ENCODE measurements at places on chromosomes 11 and 22.

DNA sequence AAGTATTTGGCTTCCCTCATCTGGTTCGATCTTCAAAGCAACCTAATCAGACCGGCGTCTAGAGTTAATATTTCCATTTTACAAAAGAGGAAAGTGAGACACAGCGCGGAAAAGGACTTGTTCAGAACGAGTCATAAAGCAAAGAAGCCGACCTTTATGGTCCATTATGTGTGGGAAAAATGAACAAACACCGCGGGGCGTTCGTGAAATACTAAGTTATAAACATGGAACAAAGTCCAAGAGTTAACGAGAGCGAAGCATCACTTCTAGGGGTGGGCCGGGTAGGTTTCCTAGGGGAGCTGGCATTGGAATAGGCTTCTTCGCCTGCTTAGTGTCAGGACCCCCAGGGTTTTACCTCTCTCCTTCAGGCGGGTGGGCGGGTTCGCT, 575 bp downstream of the DUSP18 start:
- DNase-seq = no peak

GRCh38 chr11:130580372-130580771, 131.9 kb downstream of the ADAMTS15 start:
- peak; percentile 59 for DNase-seq

DNA sequence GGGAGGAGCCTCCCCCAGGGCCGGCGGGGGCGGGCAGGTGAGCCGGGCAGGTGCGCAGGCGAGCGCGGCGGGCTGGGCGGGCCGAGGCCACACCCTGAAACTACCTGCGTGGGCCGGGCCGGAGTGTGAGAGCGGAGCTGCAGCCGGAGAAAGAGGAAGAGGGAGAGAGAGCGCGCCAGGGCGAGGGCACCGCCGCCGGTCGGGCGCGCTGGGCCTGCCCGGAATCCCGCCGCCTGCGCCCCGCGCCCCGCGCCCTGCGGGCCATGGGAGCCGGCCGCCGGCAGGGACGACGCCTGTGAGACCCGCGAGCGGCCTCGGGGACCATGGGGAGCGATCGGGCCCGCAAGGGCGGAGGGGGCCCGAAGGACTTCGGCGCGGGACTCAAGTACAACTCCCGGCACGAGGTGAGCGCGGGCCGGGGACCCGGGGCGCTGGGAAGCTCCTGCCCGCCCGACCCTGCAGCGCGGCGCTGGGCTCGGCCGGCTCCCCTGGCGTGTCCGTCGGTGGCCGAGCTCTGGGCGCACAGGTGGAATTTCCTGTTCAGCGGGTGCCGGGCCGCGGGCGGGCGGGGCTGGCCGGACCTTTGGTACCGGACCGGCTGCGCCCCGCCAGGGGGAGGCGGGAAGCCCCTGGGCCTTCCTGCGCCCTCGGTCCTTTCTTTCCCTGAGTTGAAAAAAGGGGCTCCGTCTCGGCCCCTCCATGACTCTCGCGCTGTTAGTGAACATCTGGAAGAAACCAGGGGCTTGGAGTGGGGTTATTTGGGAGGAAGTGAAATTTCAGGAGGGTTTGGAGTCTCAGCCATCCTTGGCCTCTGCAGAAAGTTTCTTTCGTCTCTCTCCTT, at the start of gene ST14:
Gene ST14 (plus strand): TSS at position 126 of the 841 bp plus-strand sequence. CDS start 198 bp downstream, at position 324.
- peak; percentile 73 for DNase-seq

DNA sequence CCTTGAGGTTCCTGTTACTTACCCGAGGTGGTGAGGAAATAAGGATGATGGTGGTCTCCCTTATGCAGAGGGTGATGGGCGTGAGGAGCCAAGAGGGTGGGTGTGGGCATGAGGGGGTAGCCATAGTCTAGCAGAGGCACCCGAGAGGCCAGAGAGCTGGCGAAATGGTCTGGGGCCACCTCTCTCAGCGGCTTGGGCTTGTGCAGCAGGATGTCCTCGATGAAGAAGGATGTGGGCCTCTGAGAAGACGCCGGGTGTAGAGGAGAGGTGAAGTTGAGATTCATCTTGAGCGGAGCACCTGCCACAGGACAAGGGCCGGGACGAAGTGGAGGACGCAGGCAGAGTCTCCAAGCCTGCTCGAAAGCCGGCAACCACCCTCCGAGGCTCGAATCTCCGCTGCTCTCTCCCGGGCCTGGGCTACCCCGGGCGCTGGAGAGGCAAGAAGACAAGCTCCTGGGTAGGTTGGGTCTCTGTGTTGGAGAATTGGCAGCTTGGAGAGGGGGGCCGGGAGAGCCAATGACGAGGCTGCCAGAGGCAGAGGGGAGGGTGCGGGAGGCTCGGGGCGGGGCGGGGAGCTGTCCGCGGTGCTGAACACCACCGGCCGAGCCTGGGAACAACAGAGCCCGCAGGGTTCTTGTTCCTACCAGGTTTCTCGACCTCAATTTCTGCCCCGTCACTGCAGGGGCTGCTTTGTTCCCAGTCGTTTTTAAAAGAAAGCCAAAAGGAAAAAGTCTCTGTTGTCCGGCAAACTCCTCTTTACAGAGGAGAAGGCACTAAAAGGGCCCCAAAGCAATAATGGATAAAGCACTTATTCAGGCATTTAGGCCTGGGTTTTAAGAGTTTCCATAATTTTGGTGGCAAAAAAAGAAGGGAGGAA, at the start of gene BSX:
Gene BSX (minus strand): TSS at position 447 of the 877 bp plus-strand sequence. CDS start 163 bp downstream, at position 284.
- no peak for DNase-seq

- DNase-seq = no peak
Measured at GRCh38 chr11:134596404-134596803, 184.4 kb upstream of the B3GAT1 start.

DNA sequence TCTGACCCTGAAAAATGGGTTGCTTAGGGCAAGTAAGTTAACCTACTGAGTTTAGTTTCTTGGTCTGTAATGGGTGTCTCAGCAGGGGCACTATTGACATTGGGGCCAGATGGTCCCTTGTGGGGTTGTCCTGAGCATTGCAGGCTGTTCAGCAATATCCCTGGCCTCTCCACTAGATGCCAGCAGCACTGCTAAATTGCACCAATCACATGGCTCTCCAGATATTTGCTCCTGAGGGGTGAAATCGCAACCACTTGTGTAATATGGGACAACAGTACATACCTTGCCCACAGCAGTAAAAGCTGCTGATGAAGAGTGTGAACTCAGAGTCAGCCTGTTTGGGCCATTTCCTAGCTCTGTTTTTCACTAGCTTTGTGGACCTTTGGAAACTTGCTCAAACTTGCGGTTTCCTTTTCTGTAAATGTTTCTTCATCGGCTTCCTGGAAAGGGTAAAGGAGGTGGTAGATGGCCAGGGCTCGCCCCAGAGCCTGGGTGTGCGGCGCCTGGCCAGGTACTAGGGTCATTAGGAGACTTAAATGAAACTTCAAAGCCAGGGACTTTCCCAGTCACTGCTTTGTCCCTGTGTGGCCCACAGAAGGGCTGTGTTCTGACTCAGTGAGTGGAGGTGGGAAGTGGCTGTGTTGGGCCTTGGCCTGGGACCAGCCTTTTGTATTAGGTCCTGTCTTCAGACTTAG, 13.0 kb downstream of the NCF4 start:
- DNase-seq = peak; percentile 18

DNA sequence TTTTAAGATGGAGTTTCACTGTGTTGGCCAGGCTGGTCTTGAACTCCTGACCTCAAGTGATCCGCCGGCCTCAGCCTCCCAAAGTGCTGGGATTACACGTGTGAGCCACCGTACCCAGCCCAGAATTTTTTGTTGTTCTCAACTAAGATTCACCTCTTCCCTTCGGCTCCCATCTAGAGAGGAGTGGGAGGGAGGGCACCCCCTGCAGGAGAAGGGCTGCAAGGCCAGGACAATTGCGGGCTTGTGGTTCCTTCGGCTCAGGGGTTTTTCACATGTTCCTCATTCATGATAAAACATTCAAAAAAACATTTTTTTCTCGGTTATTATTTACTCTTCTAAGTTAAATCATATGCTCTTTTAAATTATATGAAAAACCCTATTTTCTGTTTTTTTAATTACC, 201.1 kb upstream of the LRRC4C start:
- peak; percentile 10 for DNase-seq

DNA sequence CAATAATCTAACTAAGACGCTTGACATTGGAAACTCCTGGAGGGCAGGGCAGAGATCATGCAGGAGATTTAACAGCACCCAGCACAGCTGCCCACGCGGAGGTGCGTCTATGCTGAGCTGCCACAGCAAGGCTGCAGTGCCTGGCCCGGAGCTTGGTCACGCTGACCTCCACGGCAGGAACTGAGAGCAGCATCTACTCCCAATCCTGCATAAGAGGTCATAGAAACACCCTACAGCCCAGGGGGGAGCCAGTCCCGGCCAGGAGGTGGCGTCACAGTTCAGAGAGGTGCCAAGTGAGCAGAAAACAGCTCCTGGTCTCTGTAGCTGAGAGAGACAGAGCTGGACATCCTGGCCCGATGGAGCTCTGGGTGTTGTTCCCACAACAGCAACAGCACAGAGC, 121.1 kb upstream of the TMEM45B start:
- no peak for DNase-seq

DNA sequence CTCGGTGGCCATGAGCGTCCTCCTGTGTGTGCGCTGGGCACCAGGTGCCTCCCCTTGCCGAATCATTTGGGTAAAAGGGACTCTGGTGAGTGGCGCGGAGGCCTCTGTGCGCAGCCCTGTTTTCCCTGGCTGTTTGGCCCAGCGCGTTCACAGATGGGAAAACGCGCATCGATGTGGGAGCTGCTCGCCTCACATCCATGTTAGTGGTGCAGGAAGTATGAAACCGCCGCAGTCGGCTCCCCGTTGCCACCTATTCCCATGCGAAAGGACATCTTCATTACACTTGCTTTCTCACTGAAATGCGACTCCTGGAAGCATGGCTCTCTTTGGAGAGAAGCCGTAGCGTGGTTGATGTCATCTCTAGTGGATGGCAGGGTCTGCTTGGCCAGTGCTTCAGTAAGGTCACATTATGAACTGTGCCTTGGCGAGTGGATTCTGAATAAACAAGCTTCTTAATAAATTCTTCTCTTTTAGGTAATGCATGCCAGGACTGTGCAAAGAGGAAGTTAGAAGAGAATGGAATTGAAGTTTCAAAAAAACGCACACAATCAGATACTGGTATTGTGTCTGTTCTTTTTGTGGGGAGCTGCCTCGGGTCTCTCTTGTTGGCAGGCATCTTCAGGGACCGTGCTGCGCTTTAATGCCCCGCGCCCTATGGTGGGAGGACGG, 26.3 kb downstream of the FAM118A start:
- DNase-seq = no peak
